ENCODE measurements at places on chromosomes 4 and X. TPM values are rescaled to one million over a fixed set of nuclear protein-coding genes. Genes with fewer than 3 reads are reported as not detected.

GPC3 gene
- total RNA-seq, result 0.25 TPM

MAGEB1 gene
- total RNA-seq, result not detected

PCDH19 gene
- total RNA-seq, result not detected

TCEAL7 gene
- total RNA-seq, result not detected

NLGN4X gene
- total RNA-seq, result 0.08 TPM

FAM47E gene
- 0.74 TPM for total RNA-seq

IL2RG gene
- total RNA-seq, result 225 TPM

SAGE1 gene
- not detected for total RNA-seq

TENM3 gene
- total RNA-seq, result not detected

FGA gene
- total RNA-seq, result not detected

MEPE gene
- not detected for total RNA-seq

KLHL13 gene
- 0.36 TPM for total RNA-seq

GABRE gene
- not detected for total RNA-seq

SLC2A9 gene
- total RNA-seq, result 2.2 TPM

VSIG1 gene
- 14.9 TPM for total RNA-seq

CT55 gene
- not detected for total RNA-seq

RHOXF2B gene
- not detected for total RNA-seq

ZBED1 gene
- 16.1 TPM for total RNA-seq

SSX4 gene
- total RNA-seq, result not detected

HDX gene
- 0.47 TPM for total RNA-seq

HSFX2 gene
- total RNA-seq, result not detected

PPBP gene
- 0.52 TPM for total RNA-seq

GPRASP1 gene
- total RNA-seq, result 103 TPM

FBXL5 gene
- 62.5 TPM for total RNA-seq

THOC2 gene
- 62.8 TPM for total RNA-seq

C4orf17 gene
- not detected for total RNA-seq

DGAT2L6 gene
- not detected for total RNA-seq

GASK1B gene
- total RNA-seq, result 0.28 TPM

PRDM8 gene
- 5.1 TPM for total RNA-seq

GALNT7 gene
- total RNA-seq, result 4.8 TPM

TBC1D1 gene
- total RNA-seq, result 46.5 TPM

IL3RA gene
- 0.49 TPM for total RNA-seq

TIMM8A gene
- total RNA-seq, result 5.0 TPM

DCLK2 gene
- not detected for total RNA-seq

ADGRA3 gene
- total RNA-seq, result 2.2 TPM

CNGA2 gene
- not detected for total RNA-seq

EDA2R gene
- total RNA-seq, result 0.17 TPM

GLRA3 gene
- not detected for total RNA-seq

JADE3 gene
- total RNA-seq, result 0.05 TPM

XK gene
- 0.05 TPM for total RNA-seq

CACNA1F gene
- 1.1 TPM for total RNA-seq

CT47C1 gene
- not detected for total RNA-seq

ETDB gene
- total RNA-seq, result not detected

RHOH gene
- 317 TPM for total RNA-seq

ZDHHC9 gene
- total RNA-seq, result 4.1 TPM

SULT1E1 gene
- total RNA-seq, result not detected

ZAR1 gene
- not detected for total RNA-seq

CFP gene
- total RNA-seq, result 18.6 TPM

ARHGAP24 gene
- 0.30 TPM for total RNA-seq

EDA gene
- 1.5 TPM for total RNA-seq

RNF113A gene
- total RNA-seq, result 33.5 TPM

FOXR2 gene
- total RNA-seq, result not detected

EFHC2 gene
- total RNA-seq, result 3.0 TPM

EPHA5 gene
- not detected for total RNA-seq

SPANXD gene
- total RNA-seq, result not detected

NPY1R gene
- total RNA-seq, result not detected
